Cardiac fibroblast (primary cell): ENCODE measurements at places on chromosomes 1 and 21.
A peak's percentile ranks its signal among the peaks of the same experiment; 100 is the strongest.

DNA sequence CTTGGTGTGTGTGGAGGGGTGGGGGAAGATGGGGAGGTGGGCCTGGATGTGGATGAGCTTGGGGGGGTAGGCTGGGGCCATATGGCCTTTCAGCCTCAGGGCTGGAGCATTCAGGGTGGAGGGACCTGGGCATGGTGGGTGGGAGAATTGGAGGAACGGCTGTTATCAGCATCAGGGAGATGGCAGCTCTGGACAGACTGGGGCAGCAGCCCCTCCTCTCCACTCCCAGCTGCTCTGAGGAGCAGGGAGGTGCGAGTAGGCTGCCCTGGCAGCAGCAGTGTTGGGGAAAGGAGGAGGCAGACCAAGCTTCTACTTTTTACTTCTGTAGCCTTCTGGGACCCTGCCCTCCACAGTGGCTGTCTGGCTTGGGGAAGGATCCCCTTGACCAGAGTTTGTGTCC lies 10.2 kb downstream of the PPFIA4 start:
- DNase-seq = no peak

- DNase-seq = no peak
Measured at GRCh38 chr1:83516369-83516768, 482.6 kb downstream of the TTLL7 start.

GRCh38 chr1:23525558-23526250 lies 5.3 kb downstream of the E2F2 start:
- no peak for DNase-seq

- peak; percentile 50 for DNase-seq
Measured at GRCh38 chr1:56516539-56517252, 62.7 kb downstream of the PLPP3 start.

- DNase-seq = peak; percentile 68
Measured at GRCh38 chr1:80047791-80048190, 1041.3 kb upstream of the ADGRL4 start.

- peak; percentile 84 for DNase-seq
Measured at GRCh38 chr1:7948960-7949359, 8.3 kb upstream of the TNFRSF9 start.

- DNase-seq = no peak
Measured at GRCh38 chr21:18146820-18147219, 97.8 kb upstream of the CHODL start.

DNA sequence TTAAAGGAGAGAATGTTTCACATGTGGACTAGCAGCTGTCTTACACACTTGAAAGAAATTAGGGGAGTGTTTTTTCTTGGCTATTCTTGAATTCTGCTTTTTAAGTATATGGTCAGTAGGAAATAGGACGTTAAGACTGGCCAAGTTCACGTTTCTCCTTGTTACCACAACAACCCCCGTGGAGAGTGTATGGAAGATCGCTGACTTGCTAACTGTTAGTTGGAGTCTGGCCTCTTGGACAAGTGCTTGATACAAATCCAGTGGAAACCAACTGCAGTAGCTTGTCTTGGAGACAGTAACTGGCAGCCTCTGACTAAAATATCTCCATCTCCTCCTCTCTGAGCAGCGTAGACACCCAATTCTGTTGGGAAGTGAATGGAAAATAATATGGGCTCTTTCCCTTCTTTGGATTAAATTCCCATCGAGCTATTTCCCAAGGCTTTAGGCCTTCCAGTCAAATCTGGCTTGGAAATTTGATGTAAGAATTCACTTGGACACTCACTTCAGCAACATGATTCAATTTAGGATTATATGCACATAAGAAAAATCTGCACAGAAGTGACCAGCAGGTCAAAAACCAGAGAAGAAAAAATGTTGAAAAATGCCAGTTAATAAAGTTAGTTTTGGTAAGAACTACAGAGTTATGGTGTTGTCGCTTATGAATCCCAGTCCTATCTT lies 3.6 kb upstream of the NFIA start:
- DNase-seq = peak; percentile 59

DNA sequence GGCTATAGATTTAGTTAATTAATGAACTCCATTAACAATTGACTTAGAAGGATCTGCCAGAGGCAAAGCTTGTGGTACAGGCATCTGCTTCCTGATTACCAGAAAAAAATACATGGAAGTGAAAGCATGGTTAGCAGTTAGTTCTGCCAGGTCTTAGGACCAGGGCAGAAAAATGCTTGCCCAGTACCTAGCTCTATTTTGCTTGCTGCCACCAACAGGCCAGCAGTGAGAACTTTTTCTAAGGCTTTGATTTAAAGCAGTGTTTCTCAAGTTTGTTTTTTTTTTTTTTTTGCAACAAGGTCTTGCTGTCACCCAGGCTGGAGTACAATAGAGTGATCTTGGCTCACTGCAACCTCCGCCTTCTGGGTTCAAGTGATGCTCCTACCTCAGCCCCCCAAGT lies 16.4 kb upstream of the MTF1 start:
- DNase-seq = peak; percentile 44

- DNase-seq = peak; percentile 30
Measured at GRCh38 chr21:29018540-29018939, 609 bp downstream of the RWDD2B start.

DNA sequence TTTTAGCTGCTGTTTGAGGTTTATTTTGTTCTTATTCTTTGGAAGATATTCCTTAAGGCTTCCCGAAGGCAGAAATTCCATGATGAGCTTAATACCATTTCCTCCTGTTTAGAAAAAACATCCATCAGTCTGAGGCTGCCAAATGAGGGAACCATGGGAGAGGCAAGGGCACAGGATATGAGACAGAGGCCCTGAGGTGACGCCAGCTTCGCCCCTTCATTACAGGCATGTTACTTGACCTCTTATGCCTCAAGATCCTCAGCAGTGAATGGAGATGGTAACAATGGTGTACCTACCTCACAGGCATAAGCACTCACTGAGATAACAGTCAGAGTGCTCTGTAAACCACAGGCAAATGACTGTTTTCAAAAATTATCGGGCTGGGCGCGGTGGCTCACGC lies 93.6 kb downstream of the RAVER2 start:
- DNase-seq = no peak

GRCh38 chr1:229412056-229412455 lies 21.8 kb downstream of the ACTA1 start:
- DNase-seq = no peak

GRCh38 chr1:115790846-115791245 lies 22.3 kb upstream of the CASQ2 start:
- DNase-seq = no peak

DNA sequence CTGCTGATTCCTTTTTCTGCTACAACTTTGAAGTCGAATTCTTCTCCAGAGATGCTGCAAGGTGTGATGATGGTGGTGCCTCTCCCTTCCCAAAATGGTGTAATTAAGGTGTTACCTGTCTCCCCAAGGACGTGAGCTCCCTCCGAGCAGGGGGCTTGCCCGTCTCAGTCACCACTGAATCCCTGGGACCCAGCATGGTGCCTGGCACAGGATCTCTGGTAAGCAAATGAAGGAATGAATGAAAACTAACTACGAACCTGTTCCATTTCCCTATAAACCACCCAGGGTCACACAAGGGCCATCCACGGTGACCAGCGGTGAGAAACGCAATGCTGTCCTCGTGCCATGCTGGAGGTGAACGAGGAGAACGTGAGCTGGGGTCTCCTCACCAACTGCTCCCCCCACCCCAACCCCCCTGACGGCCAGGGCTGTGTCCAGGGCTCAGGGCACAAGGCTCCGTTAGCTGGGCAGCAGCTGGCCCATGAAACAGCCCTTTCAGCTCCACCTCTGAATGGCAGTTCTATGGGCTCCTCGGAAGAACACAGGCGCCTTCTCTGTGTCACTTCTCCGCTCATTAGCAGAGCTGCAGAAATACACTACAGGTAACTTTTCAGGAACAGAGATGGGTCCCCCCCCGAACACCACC lies 2.2 kb upstream of the MATN1 start:
- DNase-seq = no peak

- DNase-seq = no peak
Measured at GRCh38 chr1:119808491-119808890, 2.8 kb downstream of the REG4 start.

- DNase-seq = no peak
Measured at GRCh38 chr1:156775799-156776198, 8.5 kb downstream of the PRCC start.

GRCh38 chr1:158227904-158228623 lies 26.2 kb upstream of the CD1A start:
- DNase-seq = no peak

DNA sequence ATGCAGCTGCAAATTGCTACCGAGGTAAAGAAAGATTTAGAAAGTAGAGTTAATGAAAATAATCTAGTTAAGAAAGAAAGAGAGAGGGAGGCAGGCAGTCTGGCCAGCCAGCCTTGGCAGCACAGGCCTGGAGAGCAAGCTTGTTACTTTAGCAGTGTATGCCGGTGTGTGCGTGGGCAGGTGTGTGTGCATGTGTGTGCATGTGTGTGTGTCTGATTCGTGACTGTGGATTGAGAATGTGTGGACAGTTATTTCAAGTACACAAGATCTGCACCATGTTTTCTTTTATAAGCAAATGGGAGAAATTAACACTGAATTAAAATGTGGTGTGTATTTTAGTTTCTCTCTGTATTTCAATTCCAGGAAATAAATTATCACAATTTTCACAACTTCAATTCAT lies 211.6 kb downstream of the DSCAM start:
- no peak for DNase-seq

GRCh38 chr1:231626535-231626950 lies at the start of gene DISC1:
Gene DISC1, plus strand, starts transcription at chr1:231626790. Its CDS starts 78 bp downstream, at chr1:231626868.
- peak; percentile 85 for DNase-seq

DNA sequence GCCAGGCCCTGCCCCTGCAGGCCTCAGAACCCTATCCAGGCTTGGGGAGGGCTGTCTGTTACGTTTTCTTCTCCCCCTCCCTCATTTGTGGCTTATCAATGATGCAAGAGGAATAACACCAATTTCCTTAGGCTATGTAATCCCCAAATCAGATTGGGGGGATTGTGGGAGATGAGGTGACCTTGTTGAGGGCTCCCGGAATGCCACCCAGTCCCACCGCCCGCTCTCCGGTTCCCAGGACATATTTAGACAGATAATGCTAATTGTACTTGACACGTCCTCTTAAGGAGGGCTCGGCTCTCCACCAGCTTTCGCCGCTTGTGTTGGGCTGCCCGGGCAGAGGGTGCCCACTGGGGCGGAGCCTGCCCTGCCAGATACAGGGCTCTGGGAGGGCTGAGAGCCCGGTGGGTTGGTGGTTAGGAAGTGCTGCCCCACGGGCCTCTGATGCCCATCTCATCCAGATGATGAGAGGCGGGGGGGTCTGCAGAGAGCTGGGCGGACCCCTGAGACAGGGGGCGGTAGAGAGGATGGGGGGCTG lies 90.0 kb downstream of the CASZ1 start:
- DNase-seq = no peak

DNA sequence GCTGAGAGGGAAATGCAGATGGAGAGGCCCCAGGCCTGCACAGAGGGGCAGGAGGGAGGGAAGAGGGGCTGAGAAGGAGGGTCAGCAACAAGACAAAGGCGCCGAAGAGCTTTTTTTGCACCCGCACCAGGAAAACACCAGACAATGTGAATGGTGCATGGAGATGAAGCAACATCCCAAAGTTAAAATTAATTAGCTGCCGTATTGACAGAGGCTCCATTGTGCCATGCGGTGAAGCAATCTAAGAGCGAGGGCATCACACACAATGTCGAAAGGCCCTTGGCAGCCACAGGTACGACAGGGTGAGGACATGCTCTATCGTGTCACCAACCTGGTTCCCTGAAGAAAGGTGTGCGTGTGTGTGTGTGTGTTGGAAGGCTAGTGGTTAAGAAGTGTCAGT lies 41.2 kb downstream of the SSBP3 start:
- no peak for DNase-seq

DNA sequence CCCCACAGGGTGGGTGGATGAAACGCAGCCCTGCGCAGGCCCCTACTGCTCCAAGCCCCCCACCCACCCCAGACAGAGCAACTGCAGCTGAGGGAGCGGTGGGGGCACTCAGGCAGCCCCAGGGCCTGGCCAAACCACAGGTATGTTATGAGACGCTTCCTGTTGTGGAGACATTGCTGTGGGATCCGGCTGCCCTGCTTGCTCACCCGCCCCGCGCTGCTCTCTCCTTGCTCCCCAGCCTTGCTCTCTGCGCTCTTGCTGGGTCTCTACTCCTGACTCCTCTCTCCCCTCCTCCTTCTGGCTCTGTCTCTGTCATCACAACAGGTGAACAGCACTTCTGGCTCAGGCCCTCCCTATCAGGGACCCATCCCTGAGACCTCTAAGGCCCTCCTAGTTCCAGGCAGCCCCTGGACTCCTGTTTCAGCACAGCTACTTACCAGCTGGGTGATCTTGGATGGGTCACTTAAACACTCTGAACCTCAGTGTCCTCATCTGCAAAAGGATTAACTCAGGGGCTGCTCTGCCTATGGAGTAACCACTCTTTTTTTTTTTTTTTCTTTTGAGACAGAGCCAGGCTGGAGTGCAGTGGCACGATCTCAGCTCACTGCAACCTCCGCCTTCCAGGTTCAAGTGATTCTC lies 15.9 kb downstream of the COL8A2 start:
- DNase-seq = peak; percentile 79

GRCh38 chr1:19597496-19598309 lies 46.4 kb upstream of the NBL1 start:
- peak; percentile 58 for DNase-seq

- no peak for DNase-seq
Measured at GRCh38 chr1:81052162-81052561, 748.6 kb upstream of the ADGRL2 start.

DNA sequence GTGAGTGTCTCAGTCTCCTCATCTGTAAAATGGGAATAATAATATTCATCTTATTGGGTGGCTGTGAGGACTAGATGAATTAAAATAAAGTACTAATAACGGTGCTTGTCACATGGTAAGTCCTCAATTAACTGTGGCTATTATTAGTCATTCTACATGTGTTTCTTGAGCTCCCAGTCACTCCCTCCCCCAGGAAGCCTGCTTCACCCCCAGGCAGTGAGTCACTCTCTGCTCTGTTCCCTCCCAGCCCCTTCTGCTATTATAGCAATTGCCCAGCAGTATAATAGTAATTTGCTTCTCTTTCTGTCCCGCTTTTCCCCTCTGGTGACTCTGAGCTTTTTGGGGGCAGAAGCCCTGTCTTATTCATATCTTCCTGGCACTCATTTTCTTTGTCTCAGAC lies 102.0 kb downstream of the BEND5 start:
- DNase-seq = peak; percentile 27

- no peak for DNase-seq
Measured at GRCh38 chr1:185080422-185080821, 35.1 kb downstream of the RNF2 start.

- DNase-seq = no peak
Measured at GRCh38 chr1:21342961-21343838, 52.9 kb upstream of the ECE1 start.

DNA sequence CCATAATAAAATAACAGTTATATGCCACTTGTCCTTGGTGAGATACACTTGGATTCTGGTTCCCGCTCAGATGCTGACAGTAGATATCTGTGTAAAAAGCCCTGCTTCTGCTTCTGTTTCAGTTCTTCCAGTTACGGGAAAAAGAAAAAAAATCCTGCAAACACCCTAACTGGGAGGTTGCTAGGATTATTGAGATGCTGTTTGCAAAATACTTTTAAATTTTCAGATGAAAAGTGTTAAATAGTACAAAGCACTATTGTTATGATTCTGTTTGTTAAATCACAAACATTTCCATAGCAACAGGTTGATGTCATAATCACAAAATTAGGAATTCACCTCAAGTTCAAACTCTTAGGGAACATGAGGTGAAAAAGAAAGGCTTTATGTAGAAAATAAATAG lies 232.3 kb downstream of the HMCN1 start:
- DNase-seq = peak; percentile 44

- no peak for DNase-seq
Measured at GRCh38 chr1:201982082-201982622, 296 bp upstream of the RNPEP start.
